ENCODE measurements at places on chromosomes 1 and 21.

- no peak for DNase-seq
These were observed 29.0 kb upstream of the LGALS8 start for GRCh38 chr1:236494586-236495466.

DNA sequence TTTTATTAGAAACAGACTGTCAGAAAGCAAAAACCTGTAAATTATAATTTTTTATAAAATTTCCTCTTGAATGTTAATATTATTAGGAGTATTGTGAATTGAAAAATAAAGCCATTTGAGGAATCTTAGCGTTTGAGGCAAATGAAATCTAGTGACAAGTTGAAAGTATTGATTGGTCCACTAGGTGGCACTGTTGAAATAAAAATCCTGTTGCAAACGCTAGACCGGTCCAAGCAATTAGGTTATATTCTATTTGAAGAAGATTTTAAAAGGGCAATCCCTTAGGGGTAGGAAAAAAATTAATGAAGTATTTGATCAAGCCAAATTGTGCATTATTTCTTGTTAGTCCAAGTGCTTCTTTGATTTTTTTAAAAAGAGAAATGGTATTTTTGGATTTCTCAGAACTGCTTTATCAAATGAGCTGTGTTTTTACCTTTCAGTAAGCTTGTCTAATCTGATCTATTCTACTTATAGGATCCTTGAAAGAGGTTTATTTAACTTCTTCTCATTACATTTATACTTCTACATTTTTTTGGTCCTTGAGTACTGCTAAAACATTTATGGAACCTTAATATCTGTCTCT lies 57.7 kb downstream of the ATG4C start:
- peak; percentile 3 for DNase-seq

- DNase-seq, result no peak
These were observed 37.7 kb upstream of the LRRN2 start for GRCh38 chr1:204723131-204723787.

DNA sequence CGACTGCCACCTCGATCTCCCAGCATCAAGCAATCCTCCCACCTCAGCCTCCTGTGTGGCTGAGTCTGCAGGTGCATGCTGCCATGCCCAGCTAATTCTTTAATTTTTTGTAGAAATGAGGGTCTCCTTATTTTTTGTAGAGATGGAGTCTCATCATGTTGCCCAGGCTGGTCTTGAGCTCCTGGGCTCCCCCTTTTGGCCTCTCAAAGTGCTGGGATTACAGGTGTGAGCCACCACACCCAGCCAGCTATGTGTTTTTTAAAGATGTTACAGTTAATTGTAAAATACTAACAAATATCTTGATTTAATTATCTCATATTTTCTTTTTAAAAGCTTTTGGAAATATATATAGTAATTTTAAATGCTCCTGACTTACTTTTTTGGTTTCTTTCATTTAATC lies 181.3 kb upstream of the DMRTA2 start:
- no peak for DNase-seq

DNA sequence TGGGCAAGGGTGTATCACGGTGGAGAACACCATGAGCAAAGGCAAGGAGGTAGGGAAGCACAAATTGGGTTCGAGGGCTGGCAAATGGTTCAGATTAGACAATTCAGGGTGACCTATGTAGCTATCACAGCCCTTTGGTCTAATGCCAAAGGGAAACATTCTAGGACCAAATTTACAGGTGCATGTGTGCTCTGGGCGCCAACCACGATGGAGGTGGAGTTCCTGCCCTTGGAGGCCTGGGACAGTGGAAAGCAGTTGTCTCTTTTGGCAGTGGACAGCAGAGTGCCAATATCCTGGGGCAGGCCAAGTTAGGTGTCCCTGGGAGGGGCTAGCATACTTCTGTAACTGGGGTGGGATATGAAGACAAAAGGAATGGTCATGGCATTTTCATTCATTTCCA lies 40.1 kb downstream of the IGFN1 start:
- no peak for DNase-seq

DNA sequence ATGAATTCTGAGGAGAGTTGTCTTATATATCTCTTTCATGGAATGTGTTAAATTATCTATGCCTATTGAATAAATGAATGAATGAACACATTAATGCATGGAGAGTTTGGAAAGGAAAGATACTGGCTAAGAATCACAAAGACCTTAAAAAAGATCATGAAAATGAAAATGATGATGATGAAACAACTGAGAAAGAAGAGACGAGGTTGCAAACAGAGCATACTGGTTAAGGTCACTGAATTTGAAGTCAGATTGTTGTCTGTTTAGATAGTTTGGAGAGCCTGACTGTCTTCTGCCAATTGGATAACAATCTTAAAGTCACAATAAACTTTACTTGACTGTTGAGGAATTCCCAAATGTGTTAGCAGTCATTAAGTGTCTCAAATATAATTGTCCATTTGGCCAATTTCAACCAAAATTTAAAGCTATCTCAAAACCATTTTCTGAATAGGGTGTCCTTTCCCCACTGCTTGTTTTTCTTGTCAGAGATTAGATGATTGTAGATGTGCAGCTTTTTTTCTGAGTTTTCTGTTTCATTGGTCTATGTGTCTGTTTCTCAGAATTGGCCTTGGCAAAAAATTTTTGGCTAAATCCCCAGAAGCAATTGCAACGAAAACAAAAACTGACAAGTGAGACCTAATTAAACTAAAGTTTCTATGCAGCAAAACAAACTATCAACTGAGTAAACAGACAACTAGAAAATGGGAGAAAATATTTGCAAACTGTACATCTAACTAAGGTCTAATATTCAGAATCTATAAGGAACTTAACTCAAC lies 132.2 kb downstream of the PTGER3 start:
- DNase-seq, result no peak

GRCh38 chr1:118984086-118984721 lies 3.9 kb downstream of the TBX15 start:
- no peak for DNase-seq

DNA sequence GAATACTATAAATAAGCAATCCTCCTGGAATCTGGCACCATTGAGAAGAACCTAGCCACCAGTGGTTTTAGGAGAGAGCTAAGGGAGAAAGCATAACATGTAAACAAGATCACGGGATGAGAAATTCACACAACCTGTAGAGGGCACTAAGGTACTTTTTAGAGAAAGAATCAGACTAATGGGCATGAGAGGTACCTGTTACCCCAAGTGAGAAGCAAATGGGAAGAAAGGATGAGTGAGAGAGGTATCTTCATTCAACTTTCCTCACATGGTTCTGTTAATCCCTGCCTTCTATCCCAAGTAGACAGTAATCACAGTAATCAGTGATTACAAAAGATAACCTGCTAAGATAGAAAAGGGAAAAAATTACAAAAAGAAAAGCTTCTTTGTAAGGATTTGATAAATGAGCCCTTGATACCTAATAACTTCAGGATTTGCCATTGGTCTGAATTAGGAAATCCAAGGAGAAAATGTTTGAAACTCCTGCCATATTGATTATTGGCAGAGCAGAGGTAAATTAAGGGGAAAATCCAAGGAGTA lies 251.1 kb upstream of the ADGRL2 start:
- DNase-seq, result no peak

- no peak for DNase-seq
These were observed 179.4 kb downstream of the LYPLAL1 start for GRCh38 chr1:219352961-219353651.

- DNase-seq, result no peak
These were observed 35.5 kb downstream of the RCAN1 start for GRCh38 chr21:34579411-34579810.

- peak; percentile 31 for DNase-seq
These were observed 11.5 kb upstream of the KCNAB2 start for GRCh38 chr1:6033986-6034749.

DNA sequence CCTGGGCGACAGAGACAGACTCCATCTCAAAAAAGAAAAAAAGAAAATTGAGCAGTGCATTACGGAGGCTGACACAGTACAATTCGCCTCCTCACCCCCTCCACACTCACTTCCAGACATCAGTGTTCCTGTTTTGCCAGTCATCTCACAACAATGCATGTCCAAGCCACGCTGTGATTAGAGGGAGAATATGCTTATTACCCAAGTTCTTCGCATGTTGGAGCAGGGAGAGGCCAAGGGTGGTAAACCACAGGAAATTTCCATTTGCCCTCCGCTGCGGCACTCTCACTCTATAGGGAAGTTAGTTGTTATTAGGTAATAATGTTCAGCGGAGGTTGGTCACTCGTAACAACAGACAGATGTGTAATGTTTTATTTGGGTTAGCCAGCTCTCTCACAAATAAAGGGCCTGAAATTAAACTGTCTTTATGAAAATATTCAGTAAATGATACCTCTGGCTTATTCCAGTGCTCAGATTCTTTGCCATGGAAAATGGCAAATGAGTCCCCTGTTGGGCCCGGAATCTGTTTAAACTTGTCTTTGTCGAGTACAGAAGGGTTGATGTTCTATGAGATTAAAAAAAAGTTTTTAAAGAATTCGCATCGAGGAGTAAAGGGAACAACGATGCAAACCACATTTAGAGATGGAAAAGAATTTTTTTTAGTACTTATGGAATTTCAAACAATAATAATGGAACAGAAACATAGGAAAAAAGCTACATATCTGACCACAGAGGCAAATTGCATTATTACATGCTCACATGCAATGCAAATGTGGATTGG lies 33.1 kb downstream of the KCNJ15 start:
- DNase-seq, result no peak

GRCh38 chr1:214861615-214862014 lies 220.9 kb upstream of the KCNK2 start:
- DNase-seq, result no peak

DNA sequence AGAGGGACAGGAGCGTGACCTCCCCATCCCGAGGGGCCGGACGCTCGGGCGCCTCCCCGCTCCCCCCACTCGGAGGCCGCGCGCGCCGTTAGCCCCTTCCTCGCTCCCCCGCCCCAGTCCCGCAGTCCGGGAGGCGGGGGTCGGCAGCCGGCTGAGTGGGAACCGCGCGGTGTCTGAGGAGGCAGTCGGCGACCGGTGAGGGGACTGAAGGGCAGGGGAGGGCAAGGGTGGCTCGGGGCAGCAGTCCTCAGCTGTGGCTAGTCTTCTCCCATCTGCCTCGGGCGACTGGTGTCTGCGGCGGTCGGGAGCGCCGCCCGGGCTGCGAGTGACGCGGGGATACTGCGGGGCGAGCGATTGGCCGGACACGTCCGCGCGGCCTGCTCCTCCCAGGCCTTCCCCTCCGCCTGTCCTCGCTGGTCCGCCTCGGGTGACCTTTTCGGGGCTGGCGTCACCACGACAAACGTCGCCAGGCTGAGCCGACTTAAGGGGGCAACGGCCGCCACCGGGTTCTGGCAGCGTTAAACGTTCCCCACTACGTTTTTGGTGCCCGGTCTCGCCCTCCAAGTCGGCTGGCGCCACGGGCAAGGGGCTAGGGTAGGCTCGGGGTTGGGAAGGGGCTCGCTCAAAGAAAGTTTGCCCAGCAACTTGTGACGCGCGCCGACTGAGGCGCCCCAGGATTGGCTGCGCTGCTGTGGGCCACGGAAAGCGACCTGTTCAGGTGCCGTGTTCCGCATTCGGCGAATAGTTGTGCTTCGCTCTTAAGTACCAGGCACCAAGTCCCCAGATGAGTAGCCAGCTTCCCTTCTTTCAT lies 538 bp downstream of the ZNF672 start:
- DNase-seq, result peak; percentile 88

GRCh38 chr1:152654110-152654509 lies 9.1 kb upstream of the LCE2D start:
- DNase-seq, result no peak

- no peak for DNase-seq
These were observed 55.7 kb downstream of the WARS2 start for GRCh38 chr1:119084798-119085197.

DNA sequence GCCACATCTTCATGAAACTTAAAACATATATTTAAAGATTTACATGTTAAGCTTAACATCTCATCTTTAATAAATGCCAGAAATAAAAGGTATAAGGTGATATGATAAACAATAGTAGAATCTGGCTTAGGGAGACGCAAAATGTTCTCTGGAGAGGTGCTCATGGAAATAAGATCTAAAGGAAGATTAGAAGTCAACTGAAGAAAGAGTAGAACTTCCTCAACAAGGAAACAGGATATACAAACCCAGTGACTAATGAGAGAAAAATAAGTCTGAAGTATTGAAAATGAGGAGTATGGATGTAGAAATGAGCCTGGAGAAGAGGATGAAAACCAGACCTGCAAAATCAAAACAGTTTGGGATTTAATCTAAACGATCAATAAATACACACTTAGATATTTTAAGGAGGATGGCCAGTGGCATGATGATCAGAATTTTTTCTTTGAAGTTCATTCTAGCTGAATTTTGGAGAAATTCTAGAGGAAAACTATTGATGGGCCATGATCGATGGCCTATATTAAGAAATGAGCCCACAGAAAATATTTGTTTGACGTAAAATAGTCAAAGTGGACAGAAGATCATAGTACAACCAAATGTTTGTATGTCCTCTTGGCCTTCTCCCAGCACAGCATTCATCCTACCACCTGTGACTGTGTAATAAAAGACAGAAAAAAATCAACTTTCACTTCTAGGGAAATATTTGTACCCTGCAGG lies 387.9 kb upstream of the PTBP2 start:
- DNase-seq, result no peak

DNA sequence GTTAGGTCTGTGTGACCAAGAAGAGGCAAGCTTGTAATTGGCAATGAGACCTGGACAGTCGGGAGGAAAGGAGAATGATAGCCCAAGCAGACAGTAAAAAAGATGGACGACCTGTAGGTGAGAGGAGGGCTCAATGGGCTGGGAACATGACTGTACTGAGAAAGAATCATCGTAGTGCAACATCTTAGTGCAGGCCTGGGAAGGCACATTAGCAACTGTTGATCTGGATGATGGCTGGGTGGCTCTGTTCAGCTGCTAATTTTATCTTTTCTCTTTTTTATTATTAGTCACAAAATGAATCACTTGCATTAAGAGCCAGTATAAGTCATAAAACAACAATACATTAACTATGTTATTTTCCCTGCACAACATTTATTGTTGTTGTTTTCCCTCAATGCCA lies 32.9 kb downstream of the IFI44 start:
- no peak for DNase-seq

- no peak for DNase-seq
These were observed 170.4 kb upstream of the SYT6 start for GRCh38 chr1:114323959-114324661.

DNA sequence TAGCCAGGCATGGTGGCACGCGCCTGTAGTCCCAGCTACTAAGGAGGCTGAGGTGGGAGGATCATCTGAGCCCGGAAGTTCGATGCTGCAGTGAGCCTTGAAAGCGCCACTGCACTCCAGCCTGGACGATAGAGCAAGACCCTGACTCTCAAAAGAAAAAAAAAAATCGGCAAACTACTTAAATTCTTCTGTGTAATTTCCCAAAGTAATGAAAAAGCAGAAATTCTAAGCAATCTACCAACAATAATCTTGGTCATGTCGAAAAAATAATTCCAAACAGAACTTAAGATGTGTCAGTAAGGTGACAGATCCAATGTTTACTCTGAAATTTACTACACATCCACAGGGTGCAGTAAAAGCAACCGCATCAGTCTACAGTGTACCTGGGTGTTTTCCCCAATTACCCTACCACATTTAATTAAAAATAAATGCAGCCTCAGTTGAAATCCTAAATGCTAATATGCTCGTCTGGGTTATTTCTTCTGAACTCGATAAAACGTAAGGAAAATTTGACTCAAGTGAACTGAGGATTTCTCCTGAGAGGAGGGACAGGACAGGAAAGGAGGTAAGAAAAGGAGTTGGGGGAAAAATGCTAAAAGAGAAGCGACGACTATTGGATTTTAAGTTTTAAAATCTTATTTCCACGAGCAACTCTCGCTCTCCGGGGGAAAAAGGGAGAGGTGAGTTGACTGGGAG lies 801 bp downstream of the EPRS1 start:
- DNase-seq, result peak; percentile 10

GRCh38 chr1:168280296-168280927 lies at the start of gene TBX19:
Gene TBX19 (plus strand): TSS chr1:168280877. CDS start chr1:168281091, 214 bp downstream.
- DNase-seq, result no peak

- no peak for DNase-seq
These were observed 192.8 kb upstream of the NR5A2 start for GRCh38 chr1:199834711-199835110.
